Stimulated activated CD8-positive, alpha-beta memory T cell treated with anti-CD3 and anti-CD28 coated beads, Interleukin-4, amount 100 ng/mL, for 1 hour (primary cell): ENCODE measurements at places on chromosomes 1 and 21.
A peak's percentile ranks its signal among the peaks of the same experiment; 100 is the strongest.

DNA sequence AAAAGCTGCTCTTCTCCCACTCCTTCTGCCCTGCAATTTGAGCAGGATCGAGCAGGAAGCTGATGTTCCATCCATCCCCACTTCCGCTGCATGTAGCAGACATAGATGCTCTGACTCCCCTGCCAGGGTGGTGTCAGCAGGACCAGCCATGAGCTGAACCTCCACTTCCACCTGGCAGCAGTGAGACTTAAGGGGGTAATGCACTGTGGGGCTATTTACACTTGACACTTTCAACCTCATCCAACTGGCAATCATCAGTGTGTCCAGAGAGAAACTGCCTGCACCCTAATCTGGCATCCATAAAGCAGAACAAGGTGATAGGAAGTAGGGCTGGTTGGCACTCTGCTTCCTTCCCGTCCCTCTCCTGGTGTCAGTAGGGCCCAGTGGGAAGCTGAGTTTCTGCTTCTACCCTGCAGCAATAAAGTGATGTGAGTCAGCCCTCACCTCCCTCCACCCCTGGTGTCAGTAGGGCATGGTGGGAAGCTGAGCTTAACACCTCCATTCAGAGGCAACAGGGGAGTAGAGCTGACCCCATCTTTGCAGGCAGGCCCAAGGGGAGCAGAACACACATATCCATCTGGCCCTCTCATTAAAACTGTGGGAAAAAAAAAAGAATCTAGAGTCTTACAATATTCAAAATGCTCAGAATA is 272.3 kb downstream of the PTPRU start:
- DNase-seq: no peak

DNA sequence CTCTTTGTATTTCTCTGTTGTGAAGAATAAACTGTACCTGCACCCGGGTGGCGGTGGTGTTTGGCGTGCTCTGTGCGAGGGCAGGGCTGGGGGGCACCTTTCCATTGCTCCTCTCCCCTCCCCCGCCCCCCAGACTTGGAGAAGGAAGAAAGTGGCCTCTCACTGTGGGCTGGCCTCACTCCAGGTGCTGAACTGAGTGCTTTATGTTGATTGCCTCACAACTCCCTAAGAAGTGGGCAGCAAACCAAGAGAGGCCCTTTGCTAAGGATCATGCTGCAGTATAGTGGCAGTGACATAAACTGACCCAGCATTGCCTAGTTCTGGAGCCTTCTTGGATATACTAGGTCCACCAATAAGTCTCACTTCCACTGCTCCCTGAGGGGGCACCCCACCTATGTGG is 20.2 kb downstream of the A3GALT2 start:
- no peak for DNase-seq

DNA sequence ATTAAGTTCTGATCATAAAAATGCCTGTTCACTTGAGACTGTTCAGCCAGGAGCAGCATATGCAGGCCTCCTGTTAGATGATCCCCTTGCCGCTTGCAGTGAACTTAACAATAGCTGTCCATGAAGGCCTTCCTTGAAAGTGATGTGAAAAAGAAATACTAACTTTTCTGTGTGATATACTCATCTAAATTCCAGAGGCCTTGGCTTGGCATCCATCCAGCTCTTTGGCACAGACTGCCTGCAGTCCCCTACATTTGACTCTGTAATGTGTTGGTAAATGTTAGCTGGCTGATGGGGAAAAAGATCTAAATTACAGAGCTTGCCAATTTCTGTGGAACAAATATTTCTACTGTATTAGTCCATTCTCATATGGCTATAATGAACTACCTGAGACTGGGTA is 73.7 kb downstream of the KCNK2 start:
- DNase-seq: no peak

DNA sequence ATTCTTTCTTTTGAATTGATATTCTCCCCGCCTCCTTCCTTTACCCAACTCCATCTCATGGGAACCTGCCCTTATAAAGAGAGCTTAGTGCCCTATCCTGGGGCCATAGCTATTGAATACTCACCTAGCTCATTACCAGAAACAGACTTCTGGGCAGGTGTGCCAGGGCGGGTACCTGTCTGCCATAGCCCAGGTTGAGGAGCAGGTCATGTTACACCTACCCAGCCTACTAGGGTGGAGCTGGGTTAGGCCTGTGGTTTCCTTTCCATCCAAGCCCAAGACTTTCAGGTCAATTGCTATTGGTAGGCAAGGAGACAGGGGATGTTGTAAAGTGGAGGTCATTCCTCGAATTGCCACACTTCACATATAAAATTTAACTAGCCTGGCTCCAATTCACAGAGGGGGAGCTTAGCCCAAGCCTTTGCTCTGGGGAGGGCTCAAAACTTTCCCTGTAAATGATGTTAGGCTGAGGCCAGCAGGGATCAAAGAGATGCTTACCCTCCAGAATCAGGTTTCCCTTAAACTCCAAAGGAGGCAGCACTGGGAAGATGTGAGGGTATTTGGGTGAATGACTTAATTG is 87.1 kb upstream of the IPO9 start:
- DNase-seq: no peak

- DNase-seq: no peak
Observed at GRCh38 chr1:167054531-167054930, 35.6 kb downstream of the GPA33 start.

DNA sequence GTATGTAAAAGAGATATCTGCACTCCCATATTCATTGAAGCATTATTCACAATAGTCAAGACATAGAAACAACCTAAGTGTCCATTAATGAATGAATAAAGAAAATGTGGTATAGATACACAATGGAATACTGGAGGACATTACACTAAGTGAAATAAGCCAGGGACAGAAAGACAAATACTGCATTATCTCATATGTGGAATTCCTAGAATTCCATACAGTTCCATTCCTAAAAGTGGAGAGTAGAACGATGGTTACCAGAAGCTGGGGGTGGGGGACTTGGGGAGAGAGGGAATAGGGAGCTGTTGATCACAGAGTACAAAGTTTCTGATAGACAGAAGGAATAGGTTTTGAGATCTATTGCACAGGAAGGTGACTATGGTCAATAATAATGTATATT is 7.4 kb downstream of the TMED5 start:
- DNase-seq: no peak

- DNase-seq: no peak
Observed at GRCh38 chr21:38811257-38811656, 5.5 kb downstream of the ETS2 start.

GRCh38 chr21:46320331-46320801 is 3.3 kb downstream of the C21orf58 start:
- no peak for DNase-seq

GRCh38 chr1:41708332-41708731 is 210.4 kb downstream of the HIVEP3 start:
- DNase-seq: no peak

DNA sequence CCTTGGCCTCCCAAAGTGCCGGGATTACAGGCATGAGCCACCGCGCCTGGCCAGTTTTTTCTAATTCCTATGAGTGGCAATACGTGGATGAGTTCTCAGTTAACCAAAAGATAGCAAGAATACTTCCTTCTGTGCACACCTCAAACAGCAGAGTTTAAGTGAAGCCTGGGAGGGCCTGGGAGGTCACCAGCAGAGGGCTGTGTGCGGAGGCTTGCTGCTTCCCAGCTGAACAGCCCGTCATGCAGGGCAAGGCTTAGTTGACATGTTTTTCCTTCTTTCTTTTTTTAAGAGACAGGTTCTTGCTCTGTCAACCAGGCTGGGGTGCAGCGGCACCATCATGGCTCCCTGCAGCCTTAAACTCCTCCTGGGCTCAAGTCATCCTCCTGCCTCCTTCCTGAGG is 17.8 kb downstream of the GNG4 start:
- DNase-seq: no peak

DNA sequence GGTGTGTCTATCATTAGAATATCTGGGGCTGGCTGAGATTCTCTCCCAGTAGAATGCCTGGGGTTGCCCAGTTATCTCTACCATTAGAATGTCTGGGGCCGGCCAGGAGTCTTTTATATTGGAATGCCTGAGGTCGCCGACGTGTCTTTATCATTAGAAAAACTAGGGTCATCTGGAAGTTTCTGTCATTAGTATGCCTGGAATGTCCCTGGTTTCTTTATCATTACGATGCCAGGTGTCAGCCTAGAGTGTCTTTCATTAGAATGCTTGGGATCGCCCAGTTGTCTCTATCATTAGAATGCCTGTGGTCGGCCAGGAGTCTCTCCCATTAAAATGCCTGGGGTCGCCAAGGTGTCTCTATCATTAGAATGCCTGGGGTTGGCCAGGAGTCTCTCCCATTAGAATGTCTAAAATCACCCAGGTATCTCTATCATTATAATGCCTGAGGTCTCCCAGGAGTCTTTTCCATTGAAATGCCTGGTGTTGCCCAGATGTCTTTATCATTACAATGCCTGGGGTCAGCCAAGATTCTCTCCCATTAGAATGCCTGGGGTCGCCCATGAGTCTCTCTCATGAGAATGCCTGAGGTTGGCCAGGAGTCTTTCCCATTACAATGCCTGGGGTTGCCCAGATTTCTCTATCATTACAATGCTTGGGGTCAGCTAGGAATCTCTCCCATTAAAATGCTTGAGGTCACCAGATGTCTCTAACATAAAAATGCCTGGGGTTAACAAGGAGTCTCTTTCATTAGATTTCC is 53.2 kb downstream of the RNF187 start:
- DNase-seq: no peak

DNA sequence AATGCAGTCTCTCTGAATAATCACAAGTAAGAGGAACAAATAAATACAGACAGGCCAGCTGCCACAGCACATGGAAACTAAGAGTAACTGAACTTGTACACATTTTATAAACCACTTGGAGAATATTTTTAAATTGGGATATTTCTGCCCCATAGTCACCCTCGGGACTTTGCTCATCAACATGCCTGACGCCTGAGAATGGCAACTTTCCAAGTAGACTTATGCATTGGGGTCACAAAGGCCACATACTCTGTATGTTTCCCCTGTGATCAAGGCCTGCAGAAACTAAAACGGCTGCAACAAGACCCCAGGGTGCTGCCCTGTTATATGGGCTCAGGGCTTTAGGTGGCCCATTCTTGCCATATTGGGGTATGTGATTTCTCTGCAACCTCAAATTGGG is 38.3 kb upstream of the GJA5 start:
- no peak for DNase-seq

DNA sequence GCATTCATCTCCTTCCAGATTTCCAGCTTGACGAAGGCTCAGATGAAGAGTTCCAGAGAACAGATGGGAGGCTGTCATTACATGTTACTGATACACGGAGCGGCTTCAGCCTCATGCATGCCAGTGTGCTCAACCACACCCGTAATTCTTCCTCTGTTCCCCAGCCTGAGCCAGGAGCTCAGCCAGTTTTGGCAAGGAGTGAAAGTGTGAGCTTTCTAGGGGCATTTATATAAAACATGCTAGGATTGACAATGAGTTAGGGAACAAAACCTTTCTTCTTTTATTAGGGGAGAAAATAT is 290.4 kb upstream of the PLXNA2 start:
- no peak for DNase-seq

- no peak for DNase-seq
Observed at GRCh38 chr1:244077473-244078220, 26.6 kb downstream of the ZBTB18 start.

DNA sequence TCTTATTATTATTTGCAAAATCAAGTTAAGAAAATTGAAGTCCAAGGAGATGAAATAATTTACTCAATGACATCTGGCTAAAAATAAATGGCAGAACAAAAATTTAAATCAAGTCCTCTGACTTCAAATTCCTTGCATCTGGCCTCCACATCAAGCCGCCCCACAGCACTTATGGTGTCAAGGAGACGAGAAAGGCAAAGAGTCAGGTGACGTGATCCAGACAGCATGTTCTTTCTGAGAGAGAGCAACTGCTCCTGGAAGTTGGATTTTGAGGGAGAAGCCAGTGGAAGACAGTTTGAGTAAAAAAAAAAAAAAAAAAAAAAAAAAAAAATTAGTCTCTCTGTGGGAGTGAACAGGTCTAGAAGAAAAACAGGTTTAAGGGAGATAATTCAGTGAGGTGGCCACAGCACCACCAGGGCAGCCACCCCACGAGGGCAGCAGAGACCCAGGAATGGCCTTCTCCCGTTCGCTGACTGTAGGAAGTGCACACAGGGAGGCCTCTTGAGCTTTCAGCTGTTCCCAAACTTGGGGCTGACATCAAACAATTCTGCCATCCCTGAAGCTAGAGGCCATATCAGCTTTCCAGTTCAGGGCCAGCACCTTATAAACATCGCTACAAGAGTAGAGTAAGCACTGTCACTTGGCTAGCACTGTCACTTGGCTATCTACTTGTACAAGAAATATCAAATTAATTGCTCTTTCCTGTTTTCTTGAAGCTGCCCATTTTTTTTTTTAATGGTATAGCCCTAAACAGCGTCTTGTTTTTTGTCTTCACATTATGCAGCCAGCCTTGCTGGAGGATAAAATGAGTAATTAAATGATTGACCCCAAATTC is 7.8 kb downstream of the C1orf162 start:
- peak; percentile 44 for DNase-seq

DNA sequence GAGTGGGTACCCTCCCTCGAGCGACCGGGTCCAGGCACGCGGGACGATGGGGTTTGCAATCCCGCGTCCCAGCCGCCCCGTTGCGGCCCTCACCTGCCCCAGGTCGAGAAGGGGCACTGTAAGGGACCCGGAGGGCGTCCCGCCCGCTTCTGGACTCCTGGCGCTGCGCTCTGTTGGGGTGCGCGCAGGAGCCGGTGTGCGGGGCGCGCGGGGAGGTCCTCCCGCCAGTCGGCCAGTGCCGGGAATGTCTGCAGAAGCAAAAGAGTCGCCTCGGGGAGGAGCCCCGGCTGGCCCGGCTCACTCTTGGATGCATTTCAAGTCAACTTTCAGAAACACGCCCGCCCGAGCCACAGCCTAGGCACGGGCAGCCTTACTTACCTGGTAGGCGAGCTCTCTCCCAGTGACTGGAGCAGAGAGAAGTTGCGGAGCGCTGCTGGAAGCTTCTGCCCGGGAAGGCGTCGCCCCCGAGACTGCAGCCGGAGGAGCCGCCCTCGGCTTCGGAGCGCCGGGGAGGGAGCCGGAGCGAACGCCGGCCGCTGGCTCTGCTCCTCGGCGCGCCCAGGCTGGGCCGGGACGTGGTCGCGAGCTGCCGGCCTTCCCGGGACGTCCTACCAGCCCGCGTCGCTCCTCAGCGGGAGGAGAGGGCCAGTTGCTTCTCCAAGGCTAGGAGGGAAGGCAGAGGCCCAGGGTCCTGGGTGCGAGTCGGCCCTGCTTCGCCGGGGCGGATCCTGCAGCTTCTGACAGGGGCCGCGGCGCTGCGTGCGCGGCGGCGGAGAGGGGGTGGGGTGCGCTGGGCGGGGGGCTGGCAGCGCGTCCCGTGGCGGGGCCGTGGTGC is at the start of gene LMX1A:
Gene LMX1A, minus strand, starts transcription at position 739 of the 835 bp plus-strand sequence. CDS start 1,156 bp downstream, outside the sequence.
- no peak for DNase-seq

DNA sequence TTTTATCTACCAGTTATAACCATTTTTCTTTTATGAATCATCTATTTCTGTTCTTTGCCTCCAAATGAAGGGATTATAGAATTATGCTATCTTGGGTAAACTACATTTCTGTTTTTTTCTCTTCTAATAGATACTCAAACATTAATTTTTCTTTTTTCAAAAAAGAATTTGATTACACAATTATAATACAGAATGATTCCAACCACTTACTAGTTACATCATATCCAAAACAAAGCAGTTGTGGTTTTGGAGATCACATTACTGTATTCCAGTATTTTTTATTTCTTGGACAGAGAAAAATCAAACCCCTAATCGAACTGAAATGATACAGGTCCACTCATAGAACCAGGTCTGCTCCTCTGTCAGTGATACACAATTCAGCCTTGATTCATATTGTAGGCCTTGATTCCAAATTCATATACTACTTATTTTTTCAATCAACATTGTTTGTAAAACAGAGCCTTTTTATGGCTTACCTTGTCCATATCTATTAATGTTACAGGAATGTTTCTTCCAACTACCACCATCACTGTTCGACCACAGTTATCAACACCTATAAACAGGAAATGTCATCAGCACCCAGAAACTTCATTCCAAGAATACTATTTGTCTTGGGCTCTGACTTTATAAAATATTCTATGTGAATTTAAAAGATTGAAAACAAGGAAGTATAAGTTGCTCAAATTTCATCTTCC is 43.2 kb downstream of the GDAP2 start:
- DNase-seq: no peak
